ENCODE measurements at places on chromosomes 13 and 19. TPM values are rescaled to one million over a fixed set of nuclear protein-coding genes. Genes with fewer than 3 reads are reported as not detected.

ISOC2 gene
- 31.3 TPM for total RNA-seq

LILRB1 gene
- total RNA-seq, result not detected

FLT3 gene
- not detected for total RNA-seq

DOCK9 gene
- 36.0 TPM for total RNA-seq

LCP1 gene
- total RNA-seq, result 758 TPM

TMC4 gene
- 0.73 TPM for total RNA-seq

CYP4F8 gene
- not detected for total RNA-seq

KCNN4 gene
- total RNA-seq, result 185 TPM

TEX101 gene
- total RNA-seq, result not detected

CNMD gene
- total RNA-seq, result not detected

CTXN1 gene
- 1.9 TPM for total RNA-seq

LIG1 gene
- 140 TPM for total RNA-seq

NPHS1 gene
- total RNA-seq, result not detected

C1QTNF9B gene
- total RNA-seq, result not detected

REEP6 gene
- total RNA-seq, result 1.4 TPM

KLK5 gene
- not detected for total RNA-seq

MISP3 gene
- total RNA-seq, result 2.3 TPM

All from activated T-helper 1 cell treated with anti-CD3 and anti-CD28 coated beads, Interleukin-12 subunit alpha, Interleukin-12 subunit beta, Interleukin-2, Interleukin-4 antibody, amounts not matched to agents 30 ng/mL and 10 ng/mL and 1 ng/mL, durations not matched to agents 14 hours and 24 hours and 36 hours (primary cell).